ENCODE measurements at places on chromosomes 7 and 10.

DNA sequence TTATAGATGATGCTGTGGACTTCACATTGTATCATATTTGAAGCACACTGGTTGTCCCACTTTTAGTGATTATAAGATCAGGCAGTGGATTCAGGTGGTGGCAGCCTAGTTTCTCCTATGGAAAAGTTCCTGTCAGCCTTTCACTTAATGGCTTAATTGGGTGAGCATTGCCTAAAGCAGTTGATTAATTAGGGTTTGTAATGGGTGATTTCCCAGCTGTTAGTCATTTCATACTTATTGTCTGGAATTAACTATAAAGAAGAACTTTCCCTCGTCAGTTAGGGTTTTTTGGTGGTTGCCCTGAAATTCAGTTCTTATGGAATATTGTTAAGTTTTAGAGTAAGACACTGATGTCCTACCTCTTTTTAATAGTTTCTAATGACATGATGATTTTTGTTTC, 78.8 kb downstream of the SLC25A40 start:
- H3K4me3 ChIP-seq = no peak overlapping the region
- H3K27ac ChIP-seq = no peak overlapping the region
- peaks cover 1% of the 10 kb centered on the region for H3K36me3 ChIP-seq
- no peaks in the 10 kb centered on the region for H3K27me3 ChIP-seq
- no peaks in the 10 kb centered on the region for H3K4me1 ChIP-seq

DNA sequence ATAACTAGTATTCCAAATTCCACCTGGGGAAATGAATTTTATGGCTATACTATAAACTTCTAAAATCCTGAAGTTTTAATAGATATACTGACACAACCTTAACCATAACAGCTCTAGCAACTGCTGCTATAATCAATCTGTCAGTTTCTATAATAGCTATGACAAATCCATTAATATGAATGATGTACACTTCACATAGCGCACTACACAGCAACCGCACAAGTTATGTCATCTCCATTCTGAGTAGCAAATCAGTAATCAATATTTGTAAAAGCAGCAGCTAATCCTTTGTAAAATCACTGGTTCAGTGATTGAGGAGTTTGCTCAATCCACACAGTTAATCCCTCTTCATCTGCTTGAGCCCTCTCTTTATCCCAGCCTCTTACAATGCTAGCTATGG, 105.3 kb downstream of the SKAP2 start:
- H3K27ac ChIP-seq = no peak overlapping the region
- H3K4me3 ChIP-seq = no peak overlapping the region
- no peaks in the 10 kb centered on the region for H3K27me3 ChIP-seq
- no peak for DNase-seq
- H3K4me1 ChIP-seq = no peaks in the 10 kb centered on the region

GRCh38 chr10:117551330-117552155, 9.0 kb downstream of the EMX2 start:
- H3K27me3 ChIP-seq = peaks cover 100% of the 10 kb centered on the region
- H3K4me3 ChIP-seq = no peak overlapping the region
- no peak for DNase-seq
- H3K36me3 ChIP-seq = no peaks in the 10 kb centered on the region
- H3K27ac ChIP-seq = peak overlapping the region; percentile 8
- H3K4me1 ChIP-seq = peaks cover 10% of the 10 kb centered on the region

- H3K4me1 ChIP-seq = peaks cover 6% of the 10 kb centered on the region
- no peak overlapping the region for H3K4me3 ChIP-seq
These were observed 229.4 kb upstream of the MYO3A start for GRCh38 chr10:25704622-25705021.
